Stimulated activated CD4-positive, alpha-beta T cell treated with anti-CD3 and anti-CD28 coated beads, Interleukin-15, amount 100 ng/mL, for 48 hours (primary cell): ENCODE measurements at places on chromosomes 11 and 22.

DNA sequence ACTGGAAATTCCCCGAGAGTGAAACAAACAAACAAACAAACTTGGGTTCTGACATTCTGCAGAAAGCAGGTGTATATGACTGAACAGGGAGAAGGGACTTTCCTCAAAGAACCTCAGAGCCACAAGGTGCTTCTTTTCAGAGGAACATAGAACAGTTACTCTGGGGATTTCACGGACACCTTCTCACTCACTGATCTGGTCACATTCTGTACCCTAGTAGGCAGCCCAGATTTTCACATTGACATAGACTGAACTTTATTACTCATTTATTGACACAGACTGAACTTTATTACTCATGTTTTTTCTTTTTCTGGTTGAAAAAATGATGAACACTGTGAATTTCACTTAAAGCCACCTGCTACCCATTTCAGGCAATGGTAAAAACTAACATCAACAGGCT, 263.0 kb downstream of the OPCML start:
- no peak for DNase-seq

GRCh38 chr22:27874185-27874584, 44.9 kb downstream of the PITPNB start:
- DNase-seq: no peak

GRCh38 chr22:40651057-40651456, 14.5 kb upstream of the MRTFA start:
- DNase-seq: no peak

GRCh38 chr11:69232821-69233743, 60.9 kb upstream of the MYEOV start:
- DNase-seq: no peak

DNA sequence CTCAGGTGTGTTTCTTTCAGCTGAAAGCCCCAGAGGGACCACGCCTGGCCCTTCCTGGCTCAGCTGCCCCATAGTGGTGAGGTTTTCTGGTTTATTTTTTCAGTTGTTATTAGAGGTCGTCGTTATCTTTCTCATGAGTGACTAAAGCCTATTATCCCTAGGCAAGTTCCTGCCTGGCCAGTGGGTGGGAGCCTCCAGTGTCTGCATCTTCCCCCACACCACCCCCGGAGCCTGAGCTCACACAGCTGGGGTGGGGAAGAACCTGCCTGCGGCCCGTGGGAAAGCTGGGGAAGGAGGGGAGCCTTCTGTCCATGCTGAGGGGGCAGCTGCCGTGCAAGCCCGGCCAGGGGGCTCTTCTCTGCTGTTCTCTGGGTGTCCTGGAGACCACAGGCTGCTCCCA, 24.3 kb upstream of the PPFIA1 start:
- no peak for DNase-seq

- DNase-seq: no peak
These were observed 29.5 kb downstream of the OR2AG2 start for GRCh38 chr11:6742260-6742659.

GRCh38 chr11:126127898-126128297, 65.2 kb upstream of the CDON start:
- no peak for DNase-seq

GRCh38 chr22:38193580-38193979, 8.2 kb upstream of the MAFF start:
- no peak for DNase-seq

GRCh38 chr11:112280268-112281126, 19.8 kb upstream of the PLET1 start:
- DNase-seq: peak; percentile 59

GRCh38 chr11:63639199-63639832, 25.1 kb upstream of the PLAAT3 start:
- no peak for DNase-seq

- DNase-seq: no peak
These were observed 39.4 kb downstream of the SWAP70 start for GRCh38 chr11:9703280-9703679.

GRCh38 chr11:10418259-10418949, 36.7 kb upstream of the AMPD3 start:
- DNase-seq: no peak

- no peak for DNase-seq
These were observed 5.3 kb upstream of the INS start for GRCh38 chr11:2166091-2166851.

DNA sequence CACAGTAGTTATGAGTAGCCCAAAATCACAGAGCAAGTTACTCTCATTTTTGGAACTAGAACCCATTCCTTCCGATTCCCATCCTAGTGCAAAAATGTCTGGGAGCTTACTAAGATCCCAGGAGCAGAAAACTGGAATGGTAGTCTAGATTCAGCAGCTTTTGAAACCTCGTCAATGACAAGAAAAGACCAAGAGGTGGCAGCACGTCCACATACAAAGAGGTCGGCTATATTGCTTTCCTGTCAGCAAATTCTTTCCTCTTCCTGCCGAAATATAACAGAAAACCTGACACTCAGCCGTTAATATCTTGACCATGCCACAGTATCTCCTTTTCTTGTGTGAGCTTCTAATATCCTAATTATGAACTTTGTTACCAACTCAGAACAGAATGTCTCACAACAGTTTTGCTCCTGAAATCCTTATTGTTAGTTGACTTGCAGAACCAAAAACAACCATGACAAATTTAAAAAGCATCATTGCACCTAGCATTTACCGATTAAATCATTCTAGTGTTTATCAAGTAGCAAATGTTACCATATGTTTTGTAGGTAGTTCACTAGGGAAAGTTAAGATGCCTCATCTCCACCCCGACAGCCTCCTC, 92.8 kb upstream of the OR9G4 start:
- DNase-seq: peak; percentile 2

DNA sequence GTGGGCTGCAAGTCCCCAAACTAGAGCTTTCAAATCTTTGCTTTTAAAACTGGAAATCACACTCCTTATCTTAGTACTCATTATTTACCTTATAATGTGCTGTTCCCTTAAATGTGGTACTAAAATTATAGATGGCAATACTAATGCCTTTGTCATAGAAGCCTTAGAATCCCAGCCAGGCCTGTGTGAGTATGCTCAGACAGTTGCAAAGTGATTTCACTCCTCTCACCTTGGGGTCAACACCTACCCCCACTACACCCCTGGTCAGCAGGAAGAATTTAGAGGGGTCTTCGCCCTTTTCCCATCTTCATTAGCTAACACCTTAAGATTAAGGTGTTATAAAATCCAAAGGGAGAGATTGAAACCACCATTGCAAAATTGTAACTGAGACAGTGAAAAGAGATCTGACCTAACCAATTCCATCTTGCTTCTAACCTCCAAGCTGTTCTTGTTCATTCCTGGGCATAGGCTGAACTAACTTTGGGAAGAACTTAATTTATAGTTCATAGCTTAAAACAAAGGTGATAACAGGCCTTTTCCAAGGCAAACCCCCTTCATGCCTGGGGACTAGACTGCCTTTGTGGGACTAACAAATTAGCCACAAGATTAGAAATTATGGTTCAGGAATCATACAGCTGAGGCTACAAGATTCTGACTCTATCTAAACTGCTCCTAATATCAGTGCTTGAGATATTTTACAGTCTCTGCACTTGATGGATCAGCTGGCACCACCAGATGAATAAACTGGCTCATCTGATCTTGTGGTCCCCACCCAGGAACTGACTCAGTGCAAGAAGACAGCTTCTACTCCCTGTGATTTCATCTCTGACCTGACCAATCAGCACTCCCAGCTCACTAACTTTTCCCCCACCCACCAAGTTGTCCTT, 10.4 kb upstream of the MRPL17 start:
- peak; percentile 49 for DNase-seq

DNA sequence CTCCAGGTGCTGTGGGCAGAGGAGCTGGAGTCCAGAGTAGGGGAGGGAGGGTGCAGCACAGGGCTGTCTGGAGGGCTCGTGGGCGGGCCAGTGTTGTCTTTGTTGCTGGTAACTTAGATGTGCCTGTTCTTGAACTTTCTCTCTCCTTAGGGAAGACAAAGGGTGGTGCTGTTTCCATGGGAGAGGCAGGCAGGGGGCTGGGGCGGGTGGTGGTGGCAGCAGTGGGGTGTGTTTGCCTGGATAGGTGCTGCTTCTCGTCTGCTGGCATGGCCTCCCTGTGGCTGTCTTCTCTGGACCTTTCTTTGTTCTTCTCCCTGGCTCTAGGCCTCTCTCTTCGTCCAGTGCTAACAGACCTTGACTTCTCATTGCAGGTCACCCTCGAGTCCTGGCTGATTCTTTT, 8.5 kb downstream of the SIDT2 start:
- DNase-seq: no peak

GRCh38 chr22:33515795-33516194, 404.5 kb downstream of the LARGE1 start:
- no peak for DNase-seq

GRCh38 chr11:27830206-27830605, 130.0 kb upstream of the BDNF start:
- no peak for DNase-seq
